Mammary microvascular endothelial cell (primary cell): ENCODE measurements at places on chromosomes 2 and 18. TPM values are rescaled to one million over a fixed set of nuclear protein-coding genes. Genes with fewer than 3 reads are reported as not detected.

KCNJ3 gene
- total RNA-seq, result not detected in 2 replicates

FEV gene
- not detected in 2 replicates for total RNA-seq

AAMP gene
- total RNA-seq, result 122 and 127 TPM in 2 replicates

DTNB gene
- 4.2 and 5.3 TPM in 2 replicates for total RNA-seq

HJURP gene
- total RNA-seq, result 22.8 and 22.9 TPM in 2 replicates

TTN gene
- 0.79 and 4.7 TPM in 2 replicates for total RNA-seq

CFC1 gene
- not detected in 2 replicates for total RNA-seq

MALL gene
- 171 and 194 TPM in 2 replicates for total RNA-seq

GCFC2 gene
- total RNA-seq, result 25.0 and 29.0 TPM in 2 replicates

LRRTM1 gene
- not detected in 2 replicates for total RNA-seq

MCM6 gene
- total RNA-seq, result 32.8 and 34.6 TPM in 2 replicates

ATL2 gene
- total RNA-seq, result 25.9 and 32.1 TPM in 2 replicates

TUBA4B gene
- total RNA-seq, result not detected in 2 replicates

MOGAT1 gene
- total RNA-seq, result not detected in 2 replicates

ACSL3 gene
- total RNA-seq, result 93.1 and 95.2 TPM in 2 replicates

HTR2B gene
- 0.07 and 0.64 TPM in 2 replicates for total RNA-seq
